ENCODE measurements at places on chromosomes 2 and 18.

DNA sequence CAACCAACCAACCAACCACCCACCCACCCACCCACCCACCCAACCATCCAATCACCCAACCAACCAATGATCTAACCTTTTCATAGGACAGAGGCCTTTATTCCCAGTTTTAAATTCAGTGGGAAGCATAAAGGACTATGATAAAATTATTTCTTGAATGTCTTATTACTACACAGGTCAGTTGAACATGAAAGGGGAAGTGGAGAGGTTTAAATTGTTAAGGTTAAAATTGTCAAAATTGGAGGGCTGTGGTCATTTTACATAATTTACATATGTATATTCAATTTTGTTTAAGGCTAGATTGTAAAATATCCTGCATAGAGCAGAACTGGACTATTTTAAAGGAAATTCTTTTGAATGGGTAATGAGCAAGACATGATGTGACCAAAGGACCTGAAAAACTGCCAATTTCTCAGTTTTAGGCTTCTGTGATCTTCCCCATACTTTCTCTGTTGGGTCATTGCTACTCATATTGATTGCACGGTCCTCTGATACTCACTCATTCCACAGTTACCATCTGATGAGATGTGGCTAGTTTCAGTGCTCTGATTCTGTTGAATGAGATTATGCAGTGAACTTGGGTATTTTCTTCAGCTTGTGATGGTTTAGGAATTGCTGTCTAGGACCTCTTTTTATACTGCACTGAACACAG, 127.4 kb downstream of the PLCL1 start:
- peak; percentile 45 for DNase-seq

GRCh38 chr2:110904779-110905148, 172.4 kb downstream of the ACOXL start:
- DNase-seq, result no peak

- DNase-seq, result peak; percentile 35
Observed at GRCh38 chr2:70367722-70368323, 66.0 kb upstream of the FAM136A start.

- no peak for DNase-seq
Observed at GRCh38 chr2:88842656-88843460, 151.4 kb downstream of the RPIA start.

DNA sequence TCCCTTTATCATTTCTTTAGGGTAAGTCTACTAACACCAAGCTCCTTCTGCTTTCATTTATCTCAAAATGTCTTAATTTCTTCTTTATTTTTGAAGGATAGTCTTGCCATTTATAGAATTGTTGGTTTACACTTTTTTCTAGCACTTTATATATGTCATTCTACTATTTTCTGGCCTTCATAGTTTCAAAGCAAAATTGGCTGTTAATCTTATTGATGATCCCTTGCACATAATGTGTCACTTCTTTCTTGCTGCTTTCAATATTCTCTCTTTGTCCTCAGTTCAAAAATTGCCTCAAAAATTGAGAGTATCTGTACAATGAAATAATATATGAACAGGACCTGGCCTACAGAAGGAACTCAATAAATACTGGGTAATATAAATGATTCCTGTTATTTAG, 7.9 kb upstream of the TANK start:
- no peak for DNase-seq

DNA sequence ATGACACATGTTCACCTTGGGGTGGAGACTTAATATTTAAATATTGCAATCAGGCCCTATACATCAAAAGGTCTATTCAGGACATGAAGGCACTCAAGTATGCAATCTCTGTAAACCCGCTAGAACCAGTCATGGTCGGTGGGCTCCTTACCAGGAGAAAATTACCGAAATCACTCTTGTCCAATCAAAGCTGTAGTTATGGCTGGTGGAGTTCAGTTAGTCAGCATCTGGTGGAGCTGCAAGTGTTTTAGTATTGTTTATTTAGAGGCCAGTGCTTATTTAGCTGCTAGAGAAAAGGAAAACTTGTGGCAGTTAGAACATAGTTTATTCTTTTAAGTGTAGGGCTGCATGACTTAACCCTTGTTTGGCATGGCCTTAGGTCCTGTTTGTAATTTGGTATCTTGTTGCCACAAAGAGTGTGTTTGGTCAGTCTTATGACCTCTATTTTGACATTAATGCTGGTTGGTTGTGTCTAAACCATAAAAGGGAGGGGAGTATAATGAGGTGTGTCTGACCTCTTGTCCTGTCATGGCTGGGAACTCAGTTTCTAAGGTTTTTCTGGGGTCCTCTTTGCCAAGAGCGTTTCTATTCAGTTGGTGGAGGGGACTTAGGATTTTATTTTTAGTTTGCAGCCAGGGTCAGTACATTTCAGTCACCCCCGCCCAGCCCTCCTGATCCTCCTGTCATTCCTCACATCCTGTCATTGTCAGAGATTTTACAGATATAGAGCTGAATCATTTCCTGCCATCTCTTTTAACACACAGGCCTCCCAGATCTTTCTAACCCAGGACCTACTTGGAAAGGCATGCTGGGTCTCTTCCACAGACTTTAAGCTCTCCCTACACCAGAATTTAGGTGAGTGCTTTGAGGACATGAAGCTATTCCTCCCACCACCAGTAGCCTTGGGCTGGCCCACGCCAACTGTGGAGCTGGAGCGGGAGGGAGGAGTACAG, 108.1 kb downstream of the XRCC5 start:
- DNase-seq, result peak; percentile 50

- DNase-seq, result no peak
Observed at GRCh38 chr18:54867131-54867530, 38.9 kb downstream of the RAB27B start.

DNA sequence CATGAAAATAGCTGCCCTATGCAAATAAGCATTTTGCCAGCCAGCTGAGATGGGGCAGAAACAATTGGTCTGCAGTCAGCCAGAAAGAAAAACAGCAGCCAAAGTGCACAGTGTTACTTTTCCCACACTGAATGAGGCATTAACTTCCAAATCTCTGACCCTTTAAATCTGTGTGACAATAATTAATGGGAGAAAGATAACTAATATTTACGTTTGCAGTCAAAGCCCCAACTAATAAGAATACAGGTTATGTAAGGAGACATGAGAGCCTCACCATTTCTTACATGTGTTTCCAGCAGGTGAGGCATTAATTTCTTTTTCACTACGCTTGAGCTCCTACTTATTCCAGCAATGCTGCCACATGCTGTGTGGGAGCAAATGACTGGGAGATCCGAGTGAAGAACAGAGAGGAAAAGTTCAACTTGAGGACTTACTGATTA, 339.0 kb downstream of the SATB2 start:
- no peak for DNase-seq

DNA sequence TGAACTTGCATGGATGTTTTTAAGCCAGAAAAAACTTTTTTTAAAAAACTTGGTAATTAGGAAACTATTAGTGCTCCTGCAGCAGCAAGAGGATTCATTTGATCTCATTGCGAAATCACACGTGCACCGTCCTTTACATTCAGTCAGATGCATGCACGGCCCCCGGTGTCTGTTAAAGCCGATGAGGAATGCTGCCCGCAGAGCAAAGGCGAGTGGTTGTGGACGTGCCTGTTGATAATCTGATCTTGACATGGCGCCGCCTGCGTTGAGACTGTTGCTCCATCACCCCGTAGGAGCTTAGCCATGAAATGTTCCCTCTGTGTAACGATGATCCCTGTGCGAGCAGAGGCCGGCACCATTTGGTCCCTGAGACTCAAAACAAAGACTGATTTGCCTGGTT, 300.0 kb downstream of the GBX2 start:
- peak; percentile 10 for DNase-seq

DNA sequence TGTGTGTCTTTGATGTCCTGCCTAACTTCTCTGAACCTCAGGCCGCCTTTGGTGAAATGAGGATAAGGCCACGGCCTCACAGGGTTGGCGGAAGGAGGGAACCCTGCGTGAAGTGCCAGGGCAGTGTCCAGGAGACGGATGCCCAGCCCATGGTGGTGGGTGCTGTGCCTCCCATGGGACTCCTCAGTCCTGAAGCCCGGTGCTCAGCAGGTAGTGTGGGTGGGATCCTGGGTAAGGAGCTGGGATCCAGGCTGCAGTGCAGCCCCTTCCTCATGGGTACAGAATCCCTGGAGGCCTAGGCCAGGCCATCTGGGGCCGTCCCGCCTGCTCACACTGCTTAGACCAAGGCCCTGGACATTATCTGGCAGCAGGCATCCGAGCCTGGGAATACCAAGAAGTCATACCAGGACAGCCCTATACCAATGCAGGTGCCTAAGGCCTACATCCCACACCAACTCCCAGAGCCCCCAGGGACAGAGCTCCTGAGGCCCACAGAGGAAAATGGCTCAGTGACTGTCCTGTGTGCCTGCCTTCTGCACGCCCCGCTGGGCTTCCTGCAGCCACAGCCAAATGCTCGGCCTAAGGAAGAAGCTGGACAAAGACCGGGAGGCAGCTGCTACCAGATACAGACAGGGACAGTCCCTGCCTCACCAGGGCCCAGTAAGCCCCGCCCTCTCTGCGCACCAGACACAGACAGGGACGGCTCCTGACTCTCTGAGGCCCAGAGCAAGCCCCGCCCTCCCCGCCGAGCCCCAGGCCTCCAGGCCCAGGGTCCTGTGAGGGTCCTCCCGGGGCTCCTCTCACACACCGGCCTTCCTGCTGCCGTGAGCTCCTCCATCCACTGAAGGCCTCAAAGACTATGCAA, 78.0 kb downstream of the NDUFA10 start:
- DNase-seq, result no peak

GRCh38 chr2:75290600-75291150, 91.4 kb upstream of the TACR1 start:
- DNase-seq, result peak; percentile 54

DNA sequence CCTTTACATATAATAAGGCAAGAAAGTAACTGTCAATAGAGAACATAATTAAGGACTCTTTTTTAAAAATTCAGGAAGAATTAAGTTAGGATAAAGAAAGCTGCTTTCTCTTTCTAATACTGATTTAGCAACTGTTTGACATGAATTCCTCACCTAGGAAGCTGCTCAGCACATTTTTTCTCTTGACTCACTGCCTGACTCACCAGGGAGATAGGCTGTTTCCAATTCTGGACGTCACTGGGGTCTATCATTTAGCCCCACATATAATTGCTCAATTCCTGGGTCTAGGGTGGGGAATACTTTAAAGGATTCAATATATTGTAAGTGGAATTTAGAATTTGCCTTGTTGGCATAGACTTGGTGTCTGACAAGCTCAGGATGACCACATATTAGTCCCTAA, 50.8 kb upstream of the UGP2 start:
- DNase-seq, result peak; percentile 96

DNA sequence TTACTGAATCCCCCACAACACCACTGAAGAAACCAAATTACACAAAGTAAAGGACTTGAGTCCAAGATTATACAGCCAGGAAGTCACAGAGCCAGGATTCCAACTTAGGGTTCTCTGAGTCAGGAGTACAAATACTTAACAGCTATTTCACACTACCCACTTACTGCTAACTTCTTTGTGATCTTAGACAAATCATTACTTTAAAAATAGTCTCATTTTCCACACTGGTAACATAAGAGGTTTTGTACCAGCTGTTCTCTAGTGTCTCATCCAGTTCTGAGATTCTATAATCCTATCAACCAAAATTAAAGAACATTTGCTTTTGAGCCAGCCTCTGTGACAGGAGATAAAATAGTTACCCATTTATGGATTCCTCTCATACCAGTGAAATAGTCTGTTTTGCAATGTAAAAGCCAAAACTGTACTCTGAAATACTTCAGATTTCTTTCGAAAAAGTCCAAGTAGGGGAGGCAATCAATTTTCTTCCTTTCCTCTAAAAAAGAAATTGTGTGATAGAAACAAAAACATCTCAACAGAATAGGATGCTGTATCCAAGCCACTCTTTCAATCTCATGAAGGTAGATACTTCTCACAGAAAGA, 157.6 kb downstream of the LRATD1 start:
- no peak for DNase-seq

- peak; percentile 35 for DNase-seq
Observed at GRCh38 chr2:195021711-195022507, 635.1 kb upstream of the SLC39A10 start.

DNA sequence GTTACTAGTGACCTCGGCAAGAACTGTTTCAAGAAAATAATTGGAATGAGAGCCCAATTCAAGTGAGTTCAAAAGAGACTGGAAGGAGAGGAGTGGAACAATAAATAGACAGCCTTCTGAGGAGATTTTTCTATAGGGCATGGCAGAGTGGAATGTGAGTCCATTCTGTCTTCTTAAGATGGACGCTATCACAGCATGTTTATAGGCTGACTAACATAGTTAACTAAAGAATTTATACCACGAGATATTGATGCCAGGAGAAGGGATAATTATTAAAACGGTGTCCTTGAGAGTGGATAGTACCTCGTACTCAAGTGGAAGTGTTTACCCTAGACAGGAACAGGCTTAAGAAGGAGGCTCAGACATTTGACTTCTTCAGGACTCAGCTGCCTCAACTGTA, 143.5 kb upstream of the RBBP8 start:
- no peak for DNase-seq
